Activated T-cell treated with anti-CD3 and anti-CD28 coated beads, Interleukin-2, amount 50 U/mL, for 24 hours (primary cell): ENCODE measurements at places on chromosomes 3 and 15.

- no peak for DNase-seq
Observed at GRCh38 chr3:6204891-6205290, 656.0 kb upstream of the GRM7 start.

DNA sequence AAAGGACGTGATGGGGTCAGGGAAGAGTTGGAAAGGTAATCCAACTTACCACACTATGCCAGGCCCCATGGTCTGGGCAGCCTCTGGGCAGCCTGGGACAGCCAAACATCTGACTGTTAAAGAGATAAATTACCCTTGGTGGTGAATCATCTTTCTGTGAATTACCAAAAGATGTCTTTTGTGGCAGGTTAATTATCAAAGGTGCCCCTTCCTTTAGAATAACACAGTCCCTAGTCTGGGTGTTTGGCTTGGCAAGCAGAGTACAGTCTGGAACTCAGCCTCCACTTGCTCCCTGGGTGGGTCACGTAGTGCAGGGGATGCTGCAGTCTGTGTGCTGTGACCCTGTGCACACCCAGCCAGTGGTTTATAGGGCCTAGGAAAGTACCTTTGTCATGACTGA, 113.1 kb downstream of the ZNF621 start:
- no peak for DNase-seq

GRCh38 chr3:63764511-63764910, 54.6 kb upstream of the C3orf49 start:
- no peak for DNase-seq

DNA sequence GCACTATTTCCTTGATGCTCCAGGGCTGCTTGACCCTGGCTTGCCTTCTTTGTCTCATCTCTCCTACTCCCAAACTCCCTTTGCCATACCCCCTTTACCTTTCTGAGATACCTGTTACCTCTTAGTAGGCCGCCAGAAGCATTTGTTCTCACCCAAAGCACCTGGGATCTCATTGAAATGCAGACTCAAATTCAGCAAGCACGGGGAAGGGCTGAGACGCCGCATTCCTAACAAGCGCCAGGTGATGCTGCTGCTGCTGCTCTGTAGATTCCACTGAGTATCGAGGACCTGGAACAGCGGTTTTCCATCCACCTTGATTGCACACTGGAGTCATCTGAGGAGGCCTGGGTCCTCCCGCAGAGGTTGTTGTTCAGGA, 91.8 kb downstream of the TMEM266 start:
- no peak for DNase-seq

- no peak for DNase-seq
Observed at GRCh38 chr3:3119393-3119851, 7.3 kb upstream of the TRNT1 start.

DNA sequence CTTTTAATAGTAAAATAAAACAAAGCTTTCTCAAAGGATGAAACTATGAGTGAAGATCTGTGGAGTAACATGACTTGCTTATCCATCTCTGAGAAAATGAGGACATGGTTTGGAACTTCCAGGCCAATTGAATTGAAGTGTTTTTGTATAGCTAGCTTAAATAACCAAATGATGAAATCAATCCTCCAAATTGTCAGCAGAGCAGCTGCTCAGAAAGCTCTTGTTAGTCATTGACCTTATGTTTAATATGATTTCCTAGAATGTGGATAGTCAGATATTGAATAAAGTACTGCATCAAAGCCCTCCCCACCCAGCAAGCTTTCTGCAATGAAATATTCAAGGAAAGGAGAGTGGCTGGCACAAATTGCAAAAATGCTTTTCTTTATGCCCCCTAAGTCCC, 437.2 kb downstream of the MFSD1 start:
- no peak for DNase-seq

DNA sequence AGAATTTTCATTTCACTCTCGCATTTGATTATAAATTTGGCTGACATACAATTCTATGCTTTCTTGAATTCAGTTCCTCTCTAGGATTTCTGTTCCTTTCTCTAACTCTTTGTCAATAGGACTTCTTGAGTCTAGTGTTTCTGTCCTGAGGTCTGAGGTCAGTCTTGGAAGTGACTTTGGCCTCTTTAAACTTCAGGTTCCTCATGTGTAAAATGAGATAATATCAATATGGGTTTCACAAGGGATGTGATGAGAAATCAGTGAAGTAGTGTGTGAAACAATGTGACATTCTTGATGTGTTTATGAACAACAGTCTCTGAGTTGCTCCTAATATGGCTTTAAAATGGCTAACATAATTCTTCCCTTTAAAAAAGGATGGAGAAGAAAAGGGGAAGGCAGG, 92.2 kb downstream of the SV2B start:
- no peak for DNase-seq

- DNase-seq, result no peak
Observed at GRCh38 chr3:113241292-113242095, 30.1 kb downstream of the BOC start.

DNA sequence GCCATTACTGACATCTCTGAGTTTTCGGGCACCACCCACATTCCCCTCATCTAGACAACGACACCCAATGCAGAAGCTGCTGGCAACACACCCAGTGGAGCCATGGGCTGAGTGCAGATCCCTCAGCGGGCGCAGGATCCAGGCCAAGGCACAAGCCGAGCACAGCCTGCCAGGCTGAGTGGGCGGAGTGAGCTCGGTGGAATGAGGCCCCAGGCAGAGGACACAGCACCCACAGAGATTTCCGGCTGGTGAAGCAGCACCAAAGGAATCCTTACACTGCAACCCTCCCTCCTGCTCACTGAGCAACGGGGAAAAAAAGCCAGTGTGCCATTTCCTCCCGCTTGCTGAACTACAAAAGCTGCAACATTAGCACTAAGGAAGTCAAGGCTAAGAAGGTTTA, 34.3 kb downstream of the ZMAT3 start:
- peak; percentile 67 for DNase-seq

DNA sequence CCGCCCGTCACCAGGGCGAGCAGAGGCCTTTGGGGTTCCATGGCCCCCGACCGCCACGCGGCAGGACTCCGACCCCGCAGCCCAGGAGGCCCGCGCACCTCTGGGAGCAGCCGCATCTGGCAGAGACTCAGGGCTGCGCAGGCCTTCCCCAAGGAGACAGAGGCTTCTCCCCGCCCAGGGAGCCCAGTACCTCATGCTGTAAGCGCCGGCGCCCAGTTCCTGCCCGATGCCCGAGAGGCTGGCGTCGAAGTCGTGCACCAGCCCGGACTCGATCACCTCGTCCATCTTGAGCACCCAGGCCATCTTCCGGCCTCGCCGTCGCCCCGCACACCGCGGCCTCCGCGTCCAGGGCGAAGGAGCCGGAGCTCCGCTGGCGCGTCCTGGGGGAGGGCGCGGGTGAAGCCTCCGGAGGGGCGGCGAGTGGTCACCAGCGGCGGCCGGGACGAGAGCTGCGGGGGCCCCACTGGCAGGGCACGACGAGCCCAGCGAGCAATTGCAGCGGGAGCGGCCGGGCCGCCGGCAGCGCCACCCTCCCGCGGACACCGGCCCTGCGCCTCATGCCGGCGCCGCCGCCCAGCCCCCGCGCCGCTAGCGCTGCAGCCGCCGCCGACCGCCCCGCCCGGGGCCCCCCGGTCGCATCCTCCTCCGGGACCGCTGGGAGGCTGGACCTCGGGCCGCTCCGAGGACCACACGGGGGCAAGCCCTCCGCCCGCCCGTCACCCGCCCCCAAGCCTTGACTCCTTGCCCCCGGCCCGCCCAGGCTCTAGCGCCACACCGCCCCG, 468 bp downstream of the UBP1 start:
- DNase-seq, result peak; percentile 72

GRCh38 chr15:100764778-100765466, 114.7 kb upstream of the ALDH1A3 start:
- DNase-seq, result no peak

- DNase-seq, result no peak
Observed at GRCh38 chr3:186281176-186281575, 80.9 kb downstream of the DGKG start.

- no peak for DNase-seq
Observed at GRCh38 chr15:72060687-72061250, 57.2 kb downstream of the MYO9A start.

- no peak for DNase-seq
Observed at GRCh38 chr15:70047386-70048197, 50.1 kb downstream of the TLE3 start.

- no peak for DNase-seq
Observed at GRCh38 chr3:194685065-194685717, 492 bp upstream of the FAM43A start.

- no peak for DNase-seq
Observed at GRCh38 chr15:48481802-48482201, 150.6 kb downstream of the DUT start.

DNA sequence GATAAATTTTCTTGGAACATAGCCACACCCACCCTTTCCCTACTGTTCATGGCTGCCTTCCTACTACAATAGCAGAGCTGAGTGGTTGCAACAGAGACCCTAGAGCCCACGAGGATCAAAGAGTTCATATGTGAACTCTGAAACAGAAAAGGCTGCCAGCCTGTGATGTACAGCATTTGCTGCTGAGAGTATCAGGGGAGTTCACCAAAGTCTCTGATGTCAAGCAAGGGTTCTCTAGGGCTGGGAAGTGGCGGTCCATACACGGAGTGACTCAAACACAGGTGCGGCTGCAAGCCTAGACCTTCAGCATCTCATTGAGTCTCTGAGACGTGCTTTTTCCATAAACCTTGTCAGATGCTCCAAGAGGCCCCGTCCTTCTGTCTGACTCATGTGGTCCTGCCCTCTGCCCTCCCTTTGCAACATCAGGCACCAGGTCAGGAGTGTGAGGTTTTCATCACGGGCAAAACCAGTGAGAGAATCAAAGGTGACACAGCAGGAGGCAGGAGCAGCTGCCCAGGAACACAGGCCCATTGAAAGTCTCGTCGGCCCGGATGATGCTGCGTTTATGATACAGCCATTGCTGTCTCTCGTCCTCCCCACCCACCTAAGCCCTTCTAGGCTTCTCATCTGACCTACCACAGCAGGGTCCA, 42.9 kb downstream of the PCSK6 start:
- no peak for DNase-seq

- DNase-seq, result no peak
Observed at GRCh38 chr3:30473374-30474051, 132.9 kb upstream of the TGFBR2 start.

DNA sequence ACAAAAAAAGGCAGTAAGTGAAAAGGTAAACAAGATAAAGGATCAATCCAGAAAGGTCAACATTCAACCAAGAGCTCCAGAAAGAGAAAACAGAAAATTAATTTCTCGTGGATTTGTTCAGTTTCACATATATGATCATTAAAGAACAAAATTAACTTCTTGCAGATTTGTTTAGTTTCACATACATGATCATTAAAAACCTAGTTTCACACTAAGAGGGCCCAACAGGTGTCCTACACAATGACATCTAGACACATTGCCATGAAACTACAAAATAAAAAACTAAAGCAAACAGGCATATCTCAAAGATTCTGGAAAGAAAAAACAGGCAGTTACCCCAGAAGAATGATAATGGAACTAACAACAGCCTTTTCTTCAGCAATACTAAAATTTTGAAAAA, 22.1 kb downstream of the PHC3 start:
- no peak for DNase-seq

DNA sequence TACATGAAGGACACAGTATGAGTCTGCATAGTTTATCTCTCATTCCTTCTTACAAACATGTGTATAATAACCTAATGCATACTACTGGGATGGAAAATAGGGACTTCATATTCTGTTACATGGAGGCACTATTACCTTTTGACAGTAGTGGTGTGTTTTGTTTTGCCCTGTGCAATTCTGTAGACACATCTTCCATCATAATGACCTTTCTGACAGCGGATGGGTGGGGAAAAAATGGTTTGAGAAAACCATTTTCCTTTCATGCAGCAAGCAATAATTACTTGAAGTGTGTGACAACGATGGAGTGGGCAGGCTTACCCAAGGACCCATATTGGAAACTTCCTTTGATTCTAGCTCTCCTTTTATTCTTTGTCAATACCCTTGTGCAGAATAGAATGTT, 153.6 kb upstream of the ONECUT1 start:
- no peak for DNase-seq

GRCh38 chr15:39478996-39479395, 101.9 kb upstream of the THBS1 start:
- DNase-seq, result no peak

- no peak for DNase-seq
Observed at GRCh38 chr15:45802140-45802539, 167.3 kb downstream of the SQOR start.

GRCh38 chr15:90946538-90946937, 8.1 kb upstream of the RCCD1 start:
- no peak for DNase-seq

- DNase-seq, result no peak
Observed at GRCh38 chr3:127834771-127835170, 12.5 kb upstream of the MGLL start.

- no peak for DNase-seq
Observed at GRCh38 chr3:169579116-169579710, 84.3 kb downstream of the MECOM start.

DNA sequence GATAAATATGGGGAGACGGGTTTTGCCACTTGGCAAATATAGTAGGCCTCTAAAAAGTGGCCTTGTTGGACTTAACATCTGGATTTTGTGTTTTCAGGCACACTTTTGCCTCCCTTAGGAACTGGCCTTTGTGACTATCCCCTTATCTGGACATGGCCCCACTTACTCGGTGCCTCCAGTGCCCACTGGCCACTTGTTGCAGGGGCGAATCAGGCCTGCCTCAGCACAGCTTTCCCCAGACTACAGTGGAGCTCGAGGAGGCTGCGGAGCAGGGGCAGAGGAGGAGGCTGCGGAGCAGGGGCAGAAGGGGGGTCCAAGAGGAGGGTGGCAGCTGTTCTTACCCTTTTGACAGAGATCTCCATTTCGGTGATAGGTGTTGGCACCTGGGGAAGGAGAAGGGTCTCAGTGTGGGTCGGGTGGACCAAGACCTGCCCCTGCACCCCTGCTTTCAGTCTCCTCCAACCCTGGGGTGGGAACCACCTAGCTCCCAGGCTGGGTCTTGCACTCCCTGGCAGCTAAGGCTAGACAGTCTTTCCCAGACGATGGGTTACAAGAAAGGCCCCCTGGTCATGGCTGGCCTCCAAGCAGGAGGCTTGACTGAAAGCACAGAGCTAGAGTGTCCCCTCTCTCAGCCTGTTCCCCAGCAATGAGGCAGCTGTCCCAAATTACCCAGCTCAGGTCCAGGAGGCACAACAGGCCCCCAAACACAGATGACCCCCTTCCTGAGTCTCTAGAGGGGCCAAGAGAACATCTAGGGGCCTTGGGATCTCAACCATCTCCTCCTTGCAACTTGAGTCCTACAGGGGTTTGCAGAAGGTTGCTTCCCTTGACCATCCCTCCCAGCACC, 6.1 kb downstream of the SEMA3G start:
- peak; percentile 9 for DNase-seq
